Fibroblast of villous mesenchyme (primary cell): ENCODE measurements at places on chromosomes 6 and 20. TPM values are rescaled to one million over a fixed set of nuclear protein-coding genes. Genes with fewer than 3 reads are reported as not detected.

The PPIL1 gene
- 25.4 and 55.3 TPM in 2 replicates for total RNA-seq

The PBOV1 gene
- not detected in 2 replicates for total RNA-seq

The GRM1 gene
- total RNA-seq = under 0.01 TPM in 1 of 2 replicates, not detected in the other

The HMGN3 gene
- total RNA-seq = 23.7 and 30.3 TPM in 2 replicates

The BHLHE23 gene
- total RNA-seq = not detected in 2 replicates

The PLN gene
- 5.2 and 7.4 TPM in 2 replicates for total RNA-seq

The DOK5 gene
- under 0.01 and 1.3 TPM in 2 replicates for total RNA-seq

The LAMA4 gene
- total RNA-seq = 197 and 481 TPM in 2 replicates

The DACT2 gene
- total RNA-seq = not detected in 2 replicates

The XKR7 gene
- not detected in 2 replicates for total RNA-seq

The BTNL2 gene
- total RNA-seq = not detected in 2 replicates

The RNF144B gene
- total RNA-seq = 0.97 and 2.6 TPM in 2 replicates

The MOG gene
- total RNA-seq = not detected in 2 replicates

The CNR1 gene
- total RNA-seq = not detected in 2 replicates

The HFE gene
- 7.4 and 15.5 TPM in 2 replicates for total RNA-seq

The APCDD1L gene
- total RNA-seq = 0.86 and 2.9 TPM in 2 replicates

The NSFL1C gene
- total RNA-seq = 22.0 and 24.5 TPM in 2 replicates

The SLC22A7 gene
- not detected in 2 replicates for total RNA-seq
